ENCODE measurements at places on chromosomes 6 and 20. TPM values are rescaled to one million over a fixed set of nuclear protein-coding genes. Genes with fewer than 3 reads are reported as not detected.

- peak; percentile 85 for DNase-seq
These were observed 95.0 kb downstream of the SNX5 start for GRCh38 chr20:17873410-17874270.

DNA sequence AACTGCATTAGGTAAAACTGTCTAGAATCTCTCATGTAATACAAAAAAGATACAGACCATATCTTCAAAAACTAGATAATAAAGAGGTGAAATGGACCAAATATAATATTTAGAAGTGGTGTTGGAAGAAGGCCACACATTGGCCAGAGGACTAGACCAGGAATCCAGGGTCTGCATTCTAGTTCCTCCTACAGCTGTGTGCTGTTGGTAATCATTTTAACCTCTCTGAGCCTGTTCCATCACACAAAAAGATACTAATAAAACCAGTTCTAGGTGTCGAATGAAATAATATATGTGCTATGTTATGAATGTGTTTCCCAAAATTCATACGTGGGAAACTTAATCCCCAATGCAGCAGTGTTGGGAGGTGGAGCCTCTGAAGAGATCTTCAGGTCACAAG lies 111.6 kb upstream of the RREB1 start:
- DNase-seq: no peak

DNA sequence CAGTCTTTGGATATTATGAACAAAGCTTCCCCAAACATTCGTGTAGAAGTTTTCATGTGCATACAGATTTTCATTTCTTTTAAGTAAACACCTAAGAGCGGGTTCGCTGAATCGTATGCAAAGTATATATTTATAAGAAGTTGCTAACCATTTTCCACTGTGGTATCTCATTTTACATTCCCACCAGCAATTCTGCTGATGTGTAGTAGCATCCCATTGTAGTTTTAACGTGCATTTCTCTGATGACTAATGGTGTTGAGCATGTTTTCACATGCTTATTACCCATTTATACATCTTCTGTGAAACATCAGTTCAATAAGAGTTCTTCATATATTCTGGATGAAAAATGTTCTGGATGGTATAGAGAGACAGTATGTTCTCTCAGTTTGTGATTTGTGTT lies 97.4 kb downstream of the IYD start:
- DNase-seq: no peak

- DNase-seq: no peak
These were observed 950 bp downstream of the PEDS1 start for GRCh38 chr20:50152394-50153152.

- DNase-seq: peak; percentile 76
These were observed 8.7 kb downstream of the CST3 start for GRCh38 chr20:23629017-23629541.

GRCh38 chr6:129774697-129775447 lies 64.9 kb upstream of the ARHGAP18 start:
- DNase-seq: peak; percentile 84

DNA sequence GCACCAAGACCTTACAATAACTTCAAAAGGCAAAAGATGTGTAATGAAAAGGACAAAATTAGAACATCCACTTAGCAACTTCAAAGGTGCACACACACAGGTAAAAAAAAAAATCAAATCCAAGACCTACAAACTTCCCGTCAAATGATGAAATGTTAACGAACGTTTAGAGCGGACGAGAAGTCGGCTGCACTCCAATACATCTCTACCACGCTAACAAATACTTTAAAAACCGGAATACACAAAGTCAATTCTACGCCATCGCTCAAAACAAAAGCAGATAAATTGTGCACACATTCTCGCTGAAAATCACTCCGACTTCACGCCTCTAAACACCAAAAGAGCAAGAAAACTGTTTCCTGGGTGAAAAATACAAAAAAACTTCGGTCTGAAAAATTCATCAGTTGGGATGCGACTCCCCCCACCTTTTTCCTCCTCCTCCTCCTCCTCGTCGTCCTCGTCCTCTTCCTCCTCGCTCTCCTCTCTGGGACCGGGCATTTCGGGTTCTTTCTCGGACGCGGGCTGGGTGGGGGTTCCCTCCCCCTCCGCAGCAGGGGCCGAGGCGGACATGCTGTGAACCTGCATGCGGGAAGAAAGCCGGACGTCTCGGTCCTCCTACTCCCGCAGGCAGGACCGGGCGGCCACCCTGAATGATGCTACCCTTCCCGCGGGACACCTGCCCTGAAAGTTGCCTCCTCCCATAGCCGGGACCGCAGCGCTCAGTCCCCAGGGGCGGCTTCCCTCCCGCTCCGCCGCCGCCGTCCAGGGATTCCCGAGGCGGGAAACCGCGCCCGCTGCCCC lies 712 bp downstream of the DEK start:
- no peak for DNase-seq

FABP7 gene
- total RNA-seq: not detected

F13A1 gene
- total RNA-seq: 0.06 TPM

EBF4 gene
- total RNA-seq: 0.40 TPM
